ENCODE measurements at places on chromosomes 2 and 18.

DNA sequence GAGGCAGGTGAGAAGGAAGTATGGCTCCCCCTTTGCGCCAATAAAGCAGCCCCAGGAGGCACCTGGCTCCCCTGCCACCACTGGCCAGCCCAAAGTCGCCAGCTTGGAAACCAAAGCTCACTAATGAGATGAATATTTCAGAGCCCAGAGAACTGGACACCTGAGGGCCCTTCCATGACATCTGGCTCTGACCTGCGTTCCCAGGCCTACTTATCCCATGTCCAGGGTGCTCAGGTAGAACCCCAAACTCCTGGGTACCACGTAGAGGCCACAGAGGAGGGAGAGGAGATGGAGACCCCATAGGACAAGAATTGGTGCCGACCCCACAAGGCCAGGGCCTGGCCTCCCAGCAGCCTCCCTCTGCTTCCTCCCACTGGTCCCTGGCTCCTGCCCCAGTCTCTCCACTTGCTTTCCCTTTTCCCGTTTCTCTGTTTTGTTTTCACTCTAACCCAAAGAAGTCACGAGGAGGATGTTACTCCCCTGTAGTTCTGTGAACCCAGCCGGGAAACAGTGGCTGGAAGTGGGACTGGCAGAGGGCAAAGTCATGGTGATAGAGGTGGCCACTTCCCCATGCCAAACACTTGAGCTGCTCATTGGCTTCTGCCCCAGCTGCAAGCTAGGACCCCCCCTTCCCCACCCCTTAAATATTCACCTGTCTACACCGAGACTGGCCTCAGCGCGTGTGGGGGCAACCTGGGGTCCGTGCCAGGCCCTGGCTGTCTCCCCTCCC, 820 bp downstream of the TMBIM1 start:
- DNase-seq: no peak

- DNase-seq: no peak
Observed at GRCh38 chr18:67525328-67526099, 9.0 kb upstream of the DSEL start.

DNA sequence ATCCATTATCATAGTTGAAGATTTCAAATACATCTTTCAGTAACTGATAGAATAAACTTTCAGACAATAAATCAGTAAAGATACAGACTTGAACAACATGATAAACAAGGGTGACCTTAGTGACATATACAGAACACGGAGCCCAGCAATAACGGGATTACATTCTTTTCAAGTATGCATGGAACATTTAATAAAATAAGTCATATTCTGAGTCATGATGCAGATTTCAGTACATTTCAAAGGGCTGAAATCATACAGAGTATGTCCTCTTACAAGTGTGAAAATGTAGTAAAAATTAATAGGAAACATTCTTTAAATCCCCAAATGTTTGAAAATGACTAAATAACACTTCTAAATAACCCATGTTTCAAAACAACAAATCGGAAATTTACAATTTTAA, 17.2 kb upstream of the KLHL29 start:
- no peak for DNase-seq

- no peak for DNase-seq
Observed at GRCh38 chr2:232700154-232700553, 3.0 kb downstream of the GIGYF2 start.

- no peak for DNase-seq
Observed at GRCh38 chr2:130736487-130736886, 7.6 kb downstream of the GPR148 start.

DNA sequence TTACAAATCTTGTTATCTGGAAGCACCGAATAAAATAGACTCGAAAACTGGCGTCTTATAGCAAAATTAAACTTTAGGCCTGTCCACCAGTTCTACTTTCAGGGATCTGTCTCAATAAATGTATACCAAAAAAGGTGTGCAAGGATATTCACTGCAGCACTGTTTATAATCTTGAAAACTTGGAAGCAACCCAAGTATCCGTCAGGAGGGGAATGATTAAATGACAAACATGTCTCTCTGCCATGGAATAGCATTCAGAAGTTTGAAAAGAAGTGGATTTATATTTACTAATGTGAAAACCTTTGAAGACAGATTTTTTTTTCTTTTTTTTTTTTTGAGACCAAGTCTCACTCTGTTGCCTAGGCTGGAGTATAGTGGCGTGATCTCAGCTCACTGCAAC, 32.3 kb upstream of the SATB2 start:
- DNase-seq: peak; percentile 42

Data from NCI-H1105 treated with DMSO at 0.1 percent for 48 hours (cell line).